Left lobe of liver (tissue), 2 donors: ENCODE measurements at places on chromosomes 13 and 19.

- DNase-seq, result no peak
Measured at GRCh38 chr19:45527731-45528130, 20.5 kb downstream of the VASP start.

DNA sequence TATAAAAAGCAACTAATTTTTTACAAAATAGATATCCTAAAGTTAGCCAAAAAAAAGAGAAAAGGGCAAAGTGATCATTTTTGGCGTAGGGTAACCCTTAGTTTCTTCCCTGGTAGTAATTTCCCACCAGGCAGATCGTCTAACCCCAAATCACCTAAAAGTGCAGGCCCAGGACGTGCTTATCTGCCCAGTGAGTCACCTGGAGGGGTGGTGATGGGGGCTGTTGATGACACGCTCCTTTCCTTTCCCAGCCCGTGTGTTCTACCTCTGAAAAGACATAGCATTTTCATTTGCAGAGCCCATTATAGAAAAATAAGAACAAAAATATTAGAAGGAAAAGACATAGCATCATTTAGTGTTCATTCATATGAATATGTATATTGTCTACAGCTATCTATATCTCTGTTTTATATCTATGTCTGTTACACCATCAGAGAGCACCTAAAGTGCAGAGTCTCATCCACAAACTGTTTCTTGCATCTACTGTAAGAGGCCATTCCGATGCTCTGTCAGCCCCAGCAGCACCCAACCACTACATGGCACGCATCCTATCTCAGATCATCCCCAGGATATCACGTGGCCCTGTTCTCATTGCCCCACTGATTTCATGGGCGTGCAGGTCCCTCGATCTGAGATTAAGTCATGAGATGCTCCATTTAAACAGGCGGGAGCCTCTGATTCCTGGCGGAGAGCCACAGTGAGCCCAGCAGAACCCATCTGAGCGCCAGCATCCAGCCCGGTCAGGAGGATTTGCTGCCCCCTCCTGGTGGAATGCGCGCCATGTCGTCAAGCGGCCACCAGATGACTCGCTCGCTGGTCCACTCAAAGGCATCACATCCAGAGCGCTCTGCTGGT, 8.5 kb upstream of the LILRB3 start:
- peak; percentile 92 for DNase-seq

- no peak for DNase-seq
Measured at GRCh38 chr19:41843371-41843770, 1.1 kb downstream of the LYPD4 start.

DNA sequence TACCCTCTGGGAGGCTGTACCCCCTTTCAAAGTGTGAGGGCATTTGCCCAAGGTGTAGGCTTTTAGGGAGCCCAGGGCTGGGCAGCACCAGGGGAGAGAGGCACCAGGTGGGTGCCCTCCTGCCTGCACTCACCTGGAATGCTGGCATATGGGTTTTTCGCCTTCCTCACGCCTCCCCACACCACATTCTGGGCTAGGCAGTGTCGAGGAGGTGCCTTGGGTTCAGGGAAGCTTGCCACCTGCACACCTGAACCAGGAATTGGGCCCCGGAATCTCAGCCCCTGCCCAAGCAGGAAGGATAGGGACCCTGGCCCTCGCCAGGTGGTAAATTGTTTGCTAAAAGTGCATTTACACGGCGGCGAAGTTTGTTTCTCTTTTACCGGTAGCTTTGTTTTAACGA, 5.1 kb upstream of the TSHZ3 start:
- DNase-seq, result no peak

DNA sequence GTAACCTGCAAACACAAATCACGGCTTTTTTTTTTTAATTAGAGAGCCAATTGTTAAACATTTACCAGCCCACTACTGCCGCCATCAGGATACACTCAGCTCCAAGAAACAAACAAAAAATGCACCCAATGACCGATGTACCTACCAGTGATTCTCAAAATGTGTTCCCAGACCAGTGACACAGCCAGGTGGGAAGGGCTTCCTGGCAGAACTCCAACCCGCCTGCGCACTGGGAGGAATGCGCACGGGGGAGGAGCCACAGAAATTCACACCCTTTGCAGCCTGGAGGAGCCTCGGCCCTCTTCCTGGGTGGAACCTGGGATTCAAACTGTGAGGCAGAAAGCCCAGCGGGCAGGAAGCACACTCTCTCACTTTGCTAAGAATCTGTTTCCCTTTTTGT, 255.9 kb downstream of the TBC1D4 start:
- DNase-seq, result no peak

DNA sequence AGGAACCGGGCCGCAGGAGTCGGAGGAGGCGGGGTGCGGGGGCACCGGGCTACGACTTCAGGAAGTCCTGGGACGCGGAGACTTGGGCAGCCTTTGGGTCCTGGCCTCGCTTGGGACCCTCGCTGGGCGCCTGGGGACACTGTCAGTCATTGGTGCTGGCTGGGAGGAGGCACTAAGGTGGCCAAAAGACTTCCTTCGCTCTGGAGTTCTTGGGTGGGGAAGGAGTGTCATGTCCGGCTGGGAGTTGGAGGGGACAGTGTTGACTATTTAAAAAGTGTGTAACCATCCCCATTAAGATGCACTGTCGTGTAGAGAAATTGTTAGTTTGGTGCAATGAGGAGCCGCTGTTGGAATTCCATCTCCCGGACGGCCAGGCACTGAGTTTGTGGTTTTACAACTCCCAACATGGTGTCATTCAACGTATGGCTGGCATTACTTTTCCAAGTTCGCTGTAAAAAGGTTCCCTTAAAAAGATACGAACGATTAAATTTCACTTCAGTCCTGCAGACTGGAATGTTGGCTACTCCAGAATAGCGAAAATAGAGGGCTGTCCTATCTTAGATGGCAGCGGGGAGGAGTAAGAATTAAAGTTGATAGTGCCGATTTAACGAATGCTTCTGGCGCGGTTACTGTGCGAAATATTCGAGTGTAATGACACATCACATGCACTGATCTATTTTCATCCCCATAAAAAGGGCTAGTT, 776 bp downstream of the DNAJC3 start:
- no peak for DNase-seq

GRCh38 chr19:49713236-49713845, 22.4 kb downstream of the CPT1C start:
- no peak for DNase-seq

DNA sequence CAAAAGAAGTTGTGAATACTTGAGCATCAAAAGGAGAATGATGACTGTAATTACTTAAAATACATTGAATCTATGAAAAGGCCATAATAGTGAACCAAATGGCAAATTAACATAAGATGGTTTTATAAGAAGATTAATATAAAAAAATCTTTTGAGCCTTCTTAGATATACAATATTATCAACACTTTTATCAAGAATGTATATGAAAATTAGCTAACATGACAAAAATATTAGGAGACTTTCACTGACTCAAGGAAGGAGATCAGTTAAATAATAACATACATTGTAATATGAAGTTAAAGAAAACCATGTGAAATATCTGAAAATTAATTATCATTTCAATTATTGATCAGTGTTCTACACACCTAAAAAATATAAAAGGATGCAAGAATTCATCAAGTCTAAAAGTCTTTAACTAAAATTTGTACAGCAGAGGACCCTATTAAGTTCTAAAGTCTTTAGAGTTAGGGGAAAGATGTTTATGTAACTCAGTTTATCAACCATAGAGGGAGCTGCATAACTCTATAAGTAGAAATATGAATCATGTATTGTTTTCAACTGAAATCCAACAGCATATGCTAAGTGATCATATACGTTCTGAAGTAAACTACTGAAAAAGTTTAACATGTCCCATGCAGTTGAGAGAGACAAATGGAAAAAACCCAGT, 756.1 kb upstream of the MIR17HG start:
- DNase-seq, result no peak

DNA sequence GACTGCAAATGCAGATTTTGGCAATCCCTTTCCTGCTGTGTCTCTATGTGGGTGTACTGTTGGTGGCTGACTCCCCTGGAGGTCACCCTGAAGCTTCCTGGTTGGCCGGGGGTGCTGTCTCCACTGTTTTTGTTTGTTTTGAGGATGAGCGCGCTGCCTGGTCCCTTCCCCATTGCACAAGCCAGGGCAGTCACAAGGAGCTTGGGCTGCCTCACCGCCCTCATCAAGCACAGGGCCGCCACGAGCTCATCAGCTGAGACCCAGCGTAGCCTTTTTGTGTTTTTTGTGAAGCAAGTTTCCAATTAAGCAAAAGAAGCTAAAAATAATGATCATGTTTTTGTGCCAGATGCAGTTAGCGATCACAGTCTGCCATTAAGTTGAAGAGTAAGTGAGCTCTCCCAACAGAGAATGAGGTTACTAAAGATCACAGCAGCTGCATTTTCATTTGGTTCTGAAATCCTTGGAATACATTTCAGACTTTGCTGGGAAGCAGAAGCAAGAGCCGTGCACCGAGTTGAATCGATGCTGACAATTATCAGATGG, 57.8 kb downstream of the GGACT start:
- DNase-seq, result peak; percentile 62

- DNase-seq, result peak; percentile 82
Measured at GRCh38 chr19:5031231-5032100, 62.6 kb downstream of the KDM4B start.

DNA sequence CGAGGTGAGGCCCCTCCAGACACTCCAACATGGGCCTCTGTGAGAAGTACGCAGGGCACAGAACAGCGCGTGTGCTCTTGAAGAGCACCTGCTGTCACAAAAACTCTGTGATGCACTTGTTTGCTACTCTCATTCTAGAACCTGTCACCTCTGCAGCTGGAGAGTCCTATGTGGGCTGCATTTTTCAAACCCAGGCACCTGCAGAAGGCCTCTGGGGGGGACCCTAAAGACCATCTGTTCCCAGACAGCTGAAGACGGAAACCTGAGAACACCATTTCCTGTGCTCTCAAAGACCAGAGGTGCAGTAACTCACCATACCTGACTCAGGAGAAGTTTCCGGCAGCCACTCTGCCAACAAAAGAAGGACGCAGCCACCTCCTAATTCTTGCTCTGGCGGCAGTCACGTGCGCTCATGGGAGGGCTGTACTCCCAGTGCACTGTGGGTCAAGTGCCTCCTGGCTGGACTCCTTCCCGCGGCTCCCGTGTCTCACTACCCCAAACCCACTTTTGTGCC, 28.1 kb downstream of the RANBP3 start:
- no peak for DNase-seq

- no peak for DNase-seq
Measured at GRCh38 chr19:31770223-31770622, 421.0 kb upstream of the TSHZ3 start.

- DNase-seq, result peak; percentile 70
Measured at GRCh38 chr13:73059460-73060250, 850 bp downstream of the KLF5 start.

- no peak for DNase-seq
Measured at GRCh38 chr13:42696191-42696590, 85.2 kb upstream of the FAM216B start.

DNA sequence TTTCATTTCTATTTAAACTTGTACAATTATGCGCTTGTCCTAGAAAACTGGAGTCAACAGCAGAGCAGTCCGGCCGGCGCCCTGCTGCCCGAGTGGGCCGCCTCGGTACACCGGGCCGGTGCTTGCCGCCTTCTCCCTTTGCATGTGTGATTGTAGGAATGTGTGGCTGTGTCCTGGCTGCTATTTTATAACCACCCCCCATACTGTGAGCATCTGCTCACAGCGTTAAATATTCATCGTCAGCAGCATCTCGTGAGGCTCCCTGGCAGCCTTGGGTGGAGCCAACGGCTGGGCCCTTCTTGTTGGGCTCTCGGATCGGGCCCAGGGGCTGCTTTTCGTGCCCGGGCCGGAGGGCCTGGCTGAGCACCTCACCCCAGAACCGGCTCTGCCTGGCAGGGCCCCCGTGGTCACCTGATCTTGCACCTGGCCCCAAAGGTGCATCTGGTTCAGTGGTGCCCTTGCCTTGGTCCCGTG, 10.6 kb downstream of the PIAS4 start:
- no peak for DNase-seq

- DNase-seq, result no peak
Measured at GRCh38 chr13:106314417-106314816, 221.0 kb downstream of the EFNB2 start.

DNA sequence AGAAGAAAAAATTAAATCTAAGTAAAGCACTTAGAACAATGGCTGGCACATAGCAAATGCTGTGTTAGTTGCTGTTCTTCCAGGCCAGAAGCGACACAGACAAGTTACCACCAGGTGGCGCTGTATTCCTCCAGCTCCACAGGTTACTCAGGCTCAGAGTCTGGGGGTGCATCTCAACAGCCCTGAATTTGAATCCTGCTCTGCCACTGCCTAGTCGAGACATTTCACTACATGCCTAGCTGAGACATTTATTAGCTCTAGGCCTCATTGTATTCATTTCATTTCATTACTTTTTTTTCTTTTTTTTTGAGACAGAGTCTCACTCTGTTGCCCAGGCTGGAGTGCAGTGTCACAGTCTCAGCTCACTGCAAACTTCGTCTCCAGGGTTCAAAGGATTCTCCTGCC, 16.4 kb upstream of the CYP2B6 start:
- DNase-seq, result peak; percentile 79

DNA sequence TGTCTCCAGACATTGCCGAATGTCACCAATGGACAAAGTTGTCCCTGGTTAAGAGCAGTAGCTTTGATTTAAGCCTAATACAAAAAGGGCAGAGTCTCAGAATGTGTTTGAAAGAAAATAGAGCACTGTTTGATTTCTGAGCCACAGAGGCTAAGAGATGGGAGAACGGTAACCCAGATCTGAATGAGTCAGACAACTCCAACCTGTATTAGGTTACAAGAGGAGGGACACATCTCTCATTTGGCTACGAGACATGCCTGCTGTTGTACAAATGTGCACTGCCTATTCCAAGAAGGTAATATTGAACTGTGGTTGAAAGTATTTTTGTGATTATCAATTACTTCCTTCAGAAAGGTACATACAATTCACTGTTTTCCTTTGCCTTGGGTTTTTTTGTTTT, 4.9 kb upstream of the HSPH1 start:
- no peak for DNase-seq

DNA sequence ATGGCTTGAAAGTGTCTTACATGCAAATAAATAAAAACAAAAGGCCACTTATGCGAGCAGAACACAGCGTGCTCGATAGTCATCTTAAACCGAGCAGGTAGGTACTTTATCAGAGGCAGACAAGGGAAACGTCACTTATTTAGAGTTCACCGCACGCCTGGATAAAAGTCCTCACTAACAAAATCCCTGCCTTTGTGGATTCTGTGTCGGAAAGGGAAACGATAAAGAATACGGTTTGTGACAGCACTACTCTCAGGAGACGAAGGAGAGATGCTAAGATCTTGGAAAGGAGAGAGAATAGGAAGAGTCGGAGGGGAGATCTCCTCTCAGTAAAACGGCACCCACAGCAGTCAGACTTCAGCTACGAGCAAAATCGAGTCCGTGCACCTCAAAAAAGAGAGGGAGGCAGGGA, 581 bp downstream of the RCBTB1 start:
- no peak for DNase-seq
